ENCODE measurements at places on chromosomes 16 and 17.

GRCh38 chr17:57305908-57306504, 49.7 kb downstream of the MSI2 start:
- DNase-seq = no peak

GRCh38 chr17:4945176-4945943, 3.0 kb downstream of the PFN1 start:
- DNase-seq = peak; percentile 61

GRCh38 chr16:89498839-89499238, 8.5 kb upstream of the ANKRD11 start:
- DNase-seq = no peak

DNA sequence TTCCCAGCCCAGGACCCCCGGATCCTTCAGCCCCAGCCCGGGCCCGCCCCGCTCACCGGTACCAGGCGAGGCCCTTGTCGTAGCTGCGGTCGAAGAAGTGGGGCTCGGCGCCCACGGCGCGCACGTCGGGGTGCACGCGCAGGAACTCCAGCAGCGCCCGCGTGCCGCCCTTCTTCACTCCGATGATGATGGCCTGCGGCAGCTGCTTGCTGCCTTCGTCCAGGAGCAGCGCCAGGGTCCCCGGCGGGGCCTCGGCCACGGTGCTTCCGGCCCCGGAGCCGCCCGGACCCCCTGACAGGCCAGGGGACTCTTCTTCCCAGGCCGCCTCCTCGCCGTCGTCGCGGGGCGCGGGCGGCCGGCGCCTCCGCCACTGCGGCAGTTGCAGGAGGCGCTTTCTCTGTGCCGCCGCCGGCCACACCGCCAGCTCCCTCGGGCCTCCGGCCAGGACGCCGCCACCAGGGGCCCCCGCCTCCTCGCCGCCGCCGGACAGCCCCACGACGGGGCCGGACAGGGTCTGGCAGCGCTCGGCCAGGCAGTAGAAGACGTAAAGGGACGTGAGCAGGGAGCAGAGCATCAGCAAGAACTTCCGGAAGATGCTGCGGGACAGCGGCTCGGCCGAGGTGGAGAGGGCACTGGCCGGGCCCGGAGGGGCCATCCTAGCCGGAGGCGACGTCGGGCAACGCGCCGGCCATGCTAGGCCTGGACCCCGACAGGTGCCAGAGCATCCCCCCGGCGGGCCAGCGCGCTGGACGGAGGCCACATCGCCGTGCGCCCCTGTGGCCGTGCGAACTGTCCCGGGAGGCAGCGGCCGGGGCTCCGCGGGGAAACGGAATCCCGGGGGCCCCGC, 1.0 kb downstream of the HS3ST3A1 start:
- no peak for DNase-seq

GRCh38 chr17:38605841-38606645, at the start of gene SRCIN1:
Gene SRCIN1, minus strand, starts transcription at chr17:38605952. Its CDS starts 247 bp downstream, at chr17:38605705.
- DNase-seq = no peak

DNA sequence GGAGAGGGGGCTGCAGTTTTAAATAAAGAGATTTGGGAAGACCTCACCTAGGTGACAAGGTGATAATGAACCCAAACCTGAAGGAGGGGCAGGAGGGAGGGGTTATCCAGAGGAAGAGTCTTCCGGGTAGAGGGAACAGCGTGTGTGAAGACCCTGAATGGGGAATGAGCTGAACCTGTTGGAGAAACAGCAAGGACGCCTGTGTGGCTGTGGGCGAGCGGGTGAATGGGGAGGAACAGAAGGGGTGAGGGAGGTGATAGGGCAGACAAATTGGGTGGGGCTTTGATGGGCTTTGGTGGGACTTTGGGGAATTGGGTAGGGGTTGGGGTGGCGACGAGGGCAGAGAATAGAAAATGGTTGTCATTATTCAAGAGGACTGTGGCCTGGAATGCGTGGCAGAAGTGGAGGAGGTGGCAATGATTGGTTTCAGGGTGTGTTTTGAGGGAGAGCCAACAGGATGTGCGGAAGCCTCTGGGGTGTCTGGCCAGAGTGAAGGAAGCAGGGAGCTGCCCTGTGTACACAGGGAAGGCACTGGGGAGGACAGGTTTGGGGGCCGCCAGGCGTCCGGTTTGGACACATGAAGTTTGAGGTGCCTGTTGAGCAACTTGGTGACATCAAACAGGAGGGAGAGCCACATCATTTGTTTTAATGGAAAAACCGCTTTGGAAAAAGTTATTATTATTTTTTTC, 48.7 kb downstream of the NKD1 start:
- no peak for DNase-seq

DNA sequence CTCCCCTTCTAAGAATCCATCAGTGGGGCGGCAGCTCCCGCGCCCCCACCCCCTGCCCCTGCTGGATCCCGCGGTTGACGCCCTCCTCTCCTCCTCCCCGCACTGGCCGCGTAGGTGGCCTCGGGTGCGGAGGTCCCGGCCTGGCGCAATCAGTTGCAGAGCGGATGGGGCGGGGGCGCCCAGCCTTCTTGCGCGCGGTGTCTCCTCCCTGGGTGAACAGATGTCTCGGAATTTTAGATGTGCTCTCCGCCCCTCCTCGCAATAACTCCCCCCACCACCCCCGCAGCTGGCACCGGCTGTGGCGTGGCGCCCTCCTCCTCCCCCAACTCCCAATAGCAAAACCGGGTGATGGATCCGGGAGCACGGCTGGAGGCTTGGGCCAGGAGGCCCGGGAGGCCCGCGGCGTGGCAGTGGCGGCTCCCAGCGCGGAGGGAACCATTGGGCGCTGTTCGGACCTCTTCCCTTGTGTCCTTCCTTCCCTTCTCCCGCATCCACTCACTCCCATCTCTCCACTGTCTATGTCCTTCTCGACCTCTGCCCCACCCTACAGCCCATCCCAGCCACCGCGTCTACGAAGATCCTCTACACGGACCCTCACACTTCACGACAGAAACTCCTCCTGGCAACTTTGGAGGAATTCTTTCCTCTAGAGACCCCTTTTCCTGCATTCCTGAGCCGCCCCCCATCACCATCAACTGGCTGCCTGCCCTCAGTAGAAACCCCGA, 11.0 kb downstream of the NEUROD2 start:
- DNase-seq = no peak

DNA sequence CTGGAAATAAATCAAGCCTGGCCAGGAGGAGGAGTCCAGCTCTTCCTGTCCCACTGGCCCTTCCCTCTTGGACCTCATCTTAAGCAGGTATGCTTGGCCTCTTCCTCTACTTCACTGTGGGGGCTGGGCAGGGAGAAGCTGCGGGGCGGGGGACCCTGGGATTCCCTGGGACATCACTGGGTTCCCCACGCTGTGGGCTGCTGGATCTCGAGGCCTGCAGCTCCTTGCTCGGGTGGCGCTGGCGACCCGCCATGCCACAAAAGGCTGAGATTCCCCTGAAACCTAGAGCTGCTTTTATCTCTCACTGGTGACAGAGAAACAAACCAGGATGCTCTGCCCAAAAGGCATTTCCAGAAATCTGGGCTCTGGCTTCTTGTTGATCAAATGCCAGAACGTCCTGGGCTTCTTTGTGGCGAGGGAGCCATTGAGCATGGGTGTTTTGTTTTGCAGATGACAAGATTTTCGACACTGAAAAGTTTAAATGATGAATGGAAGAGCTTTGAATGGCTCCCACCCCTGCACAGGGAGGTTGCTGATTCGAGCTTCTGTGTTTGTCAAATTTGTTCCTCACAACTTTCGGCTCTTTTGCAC, 8.6 kb upstream of the PGS1 start:
- no peak for DNase-seq

DNA sequence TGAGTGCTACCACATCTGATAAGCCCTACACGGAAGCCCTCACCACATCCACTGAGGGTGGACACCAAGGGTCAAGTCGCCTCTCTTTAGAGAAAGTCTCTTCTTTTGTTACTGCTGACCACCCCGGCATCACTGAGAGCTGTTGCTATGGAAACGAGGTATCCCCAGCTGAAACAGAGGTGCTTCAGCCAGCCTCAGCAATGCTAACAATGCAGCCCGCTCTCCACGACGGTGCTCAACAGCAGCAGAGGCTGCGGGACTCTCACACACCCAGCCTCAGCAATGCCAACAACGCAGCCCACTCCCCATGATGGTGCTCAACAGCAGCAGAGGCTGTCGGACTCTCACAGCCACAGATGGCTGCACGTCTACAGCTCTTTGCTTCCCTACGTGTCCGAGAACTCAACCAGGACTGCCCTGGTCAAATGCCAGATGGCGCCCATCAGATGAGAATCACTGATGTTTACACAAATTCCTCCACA, 41.4 kb downstream of the VPS53 start:
- DNase-seq = no peak

DNA sequence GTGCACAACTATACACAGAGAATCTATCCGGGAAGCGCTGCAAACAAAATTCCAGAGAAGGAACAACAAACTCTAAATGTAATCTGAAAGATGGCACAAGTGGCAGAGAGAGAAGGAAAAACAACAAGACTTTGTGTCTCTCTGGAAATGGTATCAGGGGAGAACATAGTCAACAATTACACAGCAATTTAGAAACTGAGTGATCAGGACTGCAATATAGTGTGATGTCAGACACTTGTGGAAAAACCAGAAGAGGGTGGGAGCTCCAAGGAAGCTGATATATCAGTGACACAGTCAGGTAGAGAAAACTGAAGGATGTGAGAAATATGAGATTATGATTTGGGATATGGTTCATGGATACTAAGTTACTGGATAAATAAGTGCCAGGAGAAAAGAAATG, 8.2 kb downstream of the ZNF19 start:
- DNase-seq = no peak

DNA sequence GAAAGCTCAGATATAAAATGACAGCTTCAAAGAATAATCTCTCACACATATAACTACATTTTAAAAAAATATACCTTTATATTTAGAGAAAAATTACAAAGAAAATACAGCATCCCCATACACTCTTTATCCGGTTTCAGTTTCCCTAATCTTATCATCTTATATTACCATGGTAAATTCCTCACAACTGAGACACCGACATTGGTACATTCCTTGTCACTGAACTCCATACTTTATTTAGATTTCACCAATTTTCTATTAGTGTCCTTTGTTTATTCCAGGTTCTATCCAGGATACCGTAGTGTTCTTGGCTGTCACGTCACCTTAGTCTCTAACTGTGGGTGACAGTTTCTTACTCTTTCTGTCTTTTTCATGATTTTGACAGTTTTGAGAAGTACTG, 22.0 kb upstream of the ABCA10 start:
- no peak for DNase-seq

GRCh38 chr17:52156576-52157570, 1.6 kb downstream of the CA10 start:
- DNase-seq = no peak

- DNase-seq = no peak
Measured at GRCh38 chr16:83247767-83248372, 559.9 kb upstream of the HSBP1 start.

GRCh38 chr16:49586466-49587450, 213.2 kb downstream of the C16orf78 start:
- no peak for DNase-seq

DNA sequence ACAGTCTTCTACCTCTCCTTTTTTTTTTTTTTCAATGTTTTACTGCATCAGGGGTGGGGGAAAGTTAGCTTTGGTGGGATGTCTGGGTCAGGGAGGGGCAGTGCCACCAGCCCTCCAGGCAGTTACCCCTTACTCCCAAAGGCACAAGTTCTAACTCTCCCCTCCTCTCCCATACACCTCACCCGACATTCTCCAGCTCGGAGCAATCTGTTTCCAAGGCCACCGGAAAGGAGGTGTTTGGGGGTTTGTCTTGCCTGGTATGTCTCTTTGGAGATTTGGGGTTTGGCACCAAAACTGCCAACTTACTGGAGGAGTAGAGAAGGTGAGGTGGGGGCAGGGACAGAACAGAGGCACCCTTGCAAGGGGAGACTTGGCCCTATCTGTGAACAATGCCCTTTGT, 4.7 kb downstream of the DLX3 start:
- DNase-seq = no peak

GRCh38 chr17:75819116-75819515, 25.1 kb downstream of the UNC13D start:
- no peak for DNase-seq

DNA sequence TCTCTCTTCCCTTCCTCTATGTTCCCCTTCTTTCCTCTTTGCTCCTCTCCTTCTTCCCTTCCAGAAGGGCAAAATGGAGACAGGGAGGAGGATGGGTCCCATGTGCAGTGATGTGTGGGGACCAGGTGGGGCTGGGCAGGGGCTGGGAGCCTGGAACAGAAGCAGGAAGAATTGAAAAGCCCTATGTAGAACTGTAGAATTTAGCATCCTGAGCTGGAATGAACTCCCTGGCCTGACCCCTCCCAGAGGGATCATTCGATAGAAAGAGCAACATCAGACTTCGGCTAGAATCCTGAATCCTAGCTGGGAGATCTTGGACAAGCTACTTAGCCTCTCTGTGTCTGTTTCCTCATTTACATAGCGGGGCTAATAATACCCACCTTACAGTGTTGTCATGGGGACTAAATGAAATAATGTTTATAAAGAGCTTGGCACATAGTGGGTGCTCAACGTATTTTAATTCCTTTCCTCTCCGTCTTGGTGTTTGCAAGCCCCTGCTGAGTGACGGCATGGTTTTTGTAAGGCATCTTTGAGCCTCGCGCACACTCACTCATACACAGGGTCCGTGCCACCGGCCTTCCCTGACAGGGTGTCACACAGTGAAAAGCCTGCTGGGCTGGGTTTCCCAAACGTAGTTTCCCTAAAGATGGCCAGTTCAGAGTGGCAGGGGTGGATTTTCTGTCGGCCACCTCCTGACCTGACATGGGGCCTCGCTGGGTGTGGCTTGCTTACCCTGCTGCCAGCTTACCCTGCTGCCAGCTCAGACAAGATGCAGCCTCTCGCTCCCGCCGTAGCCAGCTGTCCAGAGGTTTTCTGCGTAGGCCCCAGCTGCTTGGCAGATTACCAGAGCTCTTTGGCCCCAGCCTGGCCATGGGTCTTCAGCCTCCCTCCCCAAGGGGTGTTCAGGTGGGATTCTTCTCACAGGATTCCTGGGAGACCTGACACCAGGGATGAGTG, 6.1 kb upstream of the ARHGAP23 start:
- no peak for DNase-seq

DNA sequence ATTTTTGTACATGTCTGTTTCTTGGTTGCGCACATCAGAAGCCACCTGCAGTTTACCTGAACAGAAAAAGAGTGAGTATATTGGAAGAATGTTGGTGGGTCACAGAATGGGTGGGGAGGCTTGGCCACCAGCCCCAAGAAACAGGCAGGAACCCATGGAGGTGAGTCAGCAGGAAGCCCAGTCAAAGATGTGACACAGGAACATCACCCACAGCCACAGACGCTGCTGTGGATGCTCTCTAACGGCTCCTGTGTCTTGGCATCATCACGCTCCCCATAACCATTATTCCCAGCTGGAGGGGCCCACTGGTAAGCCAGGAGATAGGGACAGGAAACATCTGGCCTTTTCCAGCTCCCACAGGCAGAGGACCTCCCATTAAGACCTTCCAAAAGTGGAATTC, 94.0 kb upstream of the WSB1 start:
- no peak for DNase-seq

- no peak for DNase-seq
Measured at GRCh38 chr17:42049834-42050392, 488 bp downstream of the C17orf113 start.

DNA sequence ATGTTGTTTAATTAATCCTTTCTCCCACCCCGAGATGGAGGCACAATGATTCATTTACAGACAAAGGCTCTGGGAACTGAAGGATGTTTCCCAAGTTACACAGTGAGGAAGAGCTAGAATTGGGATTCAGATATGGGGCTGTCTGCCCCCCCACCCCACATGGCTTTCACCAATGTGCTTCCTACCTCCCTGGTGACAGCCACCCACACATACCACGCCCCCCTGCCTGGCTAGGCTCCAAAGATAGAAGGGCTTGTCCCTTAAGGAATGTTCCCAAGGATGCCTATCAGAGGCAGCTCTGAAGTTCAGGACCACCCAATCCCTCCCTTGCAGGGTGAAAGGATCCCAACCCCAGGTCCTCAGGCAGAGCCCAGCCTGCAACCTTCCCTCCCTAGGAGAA, 32.9 kb downstream of the CFAP20 start:
- no peak for DNase-seq

GRCh38 chr17:61397086-61397842, 2.4 kb upstream of the TBX2 start:
- DNase-seq = no peak
